ENCODE measurements at places on chromosomes 5 and 9.

- DNase-seq, result no peak
These were observed 153.6 kb downstream of the CRB2 start for GRCh38 chr9:123509646-123510045.

DNA sequence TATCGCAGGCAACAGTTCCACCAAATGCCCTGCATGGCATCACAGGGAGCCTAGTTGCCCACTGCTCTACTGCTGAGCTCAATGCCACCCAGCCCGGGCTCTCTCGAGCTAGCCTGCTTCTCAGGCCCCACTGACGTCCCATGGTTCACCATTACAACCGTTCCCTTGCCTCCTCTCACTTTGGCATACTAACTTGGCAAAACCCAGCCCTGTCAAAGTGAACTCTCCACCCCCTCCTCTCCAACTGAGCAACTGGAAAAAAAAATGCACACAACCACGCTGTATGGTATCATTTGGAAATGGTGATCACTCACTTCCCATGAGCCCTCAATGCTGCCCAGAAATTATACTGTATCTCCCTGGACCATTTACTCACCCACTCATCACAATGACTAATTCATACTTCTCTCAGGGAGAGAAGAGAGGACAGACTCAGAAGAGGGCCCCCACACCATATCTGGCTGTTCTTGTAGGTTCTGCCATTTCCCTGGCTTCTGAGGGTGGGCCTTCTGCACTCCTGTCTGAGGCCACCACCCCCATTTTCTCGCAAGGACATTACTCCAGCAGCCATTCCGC, 51.4 kb upstream of the RARS1 start:
- no peak for DNase-seq

- DNase-seq, result no peak
These were observed 97.4 kb downstream of the HOMER1 start for GRCh38 chr5:79416499-79416898.

DNA sequence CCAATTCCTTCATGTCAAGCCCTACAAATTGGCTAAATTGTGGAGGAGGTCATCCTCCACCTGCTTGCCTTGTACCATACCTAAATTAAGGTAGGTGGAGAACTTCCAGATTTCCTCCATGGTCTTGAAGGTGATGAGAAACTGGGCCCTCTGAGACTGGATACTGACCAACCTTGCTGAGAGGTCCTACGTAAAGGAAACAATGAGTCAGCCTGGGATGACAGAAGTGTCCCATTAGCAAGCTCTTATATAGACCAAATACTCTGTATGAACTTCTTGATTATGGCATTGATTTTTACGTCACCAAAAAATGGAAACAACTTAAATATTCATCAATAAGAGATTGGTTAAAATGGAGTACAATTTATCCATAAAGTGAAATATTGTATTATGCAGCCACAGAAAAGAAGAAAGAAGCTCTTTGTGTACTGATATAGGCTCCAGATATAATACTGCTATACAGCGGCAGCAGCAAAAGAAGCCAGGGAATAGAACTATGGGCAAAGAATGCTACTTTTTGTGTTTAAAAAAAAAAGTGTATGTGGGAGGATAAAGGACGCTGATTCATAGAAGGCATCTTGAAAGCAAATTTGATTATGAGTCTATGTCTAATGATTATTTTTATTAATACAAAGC, 18.3 kb downstream of the SH3TC2 start:
- DNase-seq, result no peak

GRCh38 chr5:160685695-160686094, 166.3 kb downstream of the ATP10B start:
- no peak for DNase-seq

DNA sequence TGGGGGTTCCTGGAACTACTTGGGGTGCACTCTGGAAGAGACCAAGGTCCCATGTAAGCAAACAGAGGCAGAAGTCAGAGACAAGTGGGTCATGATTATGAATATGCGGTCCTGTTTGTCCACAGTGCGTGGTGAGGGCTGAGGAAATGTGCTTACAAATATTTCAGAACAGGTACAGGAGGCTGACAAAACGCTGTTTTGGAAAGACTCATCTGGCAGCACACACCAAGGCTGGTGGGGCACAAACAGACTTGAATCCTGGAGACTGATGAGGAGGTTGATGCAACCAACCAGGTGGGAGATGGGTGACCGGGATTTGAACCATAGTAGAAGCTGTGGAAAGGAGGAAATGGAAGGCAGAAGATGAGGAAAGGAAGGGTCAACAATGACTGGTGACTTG, 83.8 kb downstream of the ADRB2 start:
- DNase-seq, result no peak

DNA sequence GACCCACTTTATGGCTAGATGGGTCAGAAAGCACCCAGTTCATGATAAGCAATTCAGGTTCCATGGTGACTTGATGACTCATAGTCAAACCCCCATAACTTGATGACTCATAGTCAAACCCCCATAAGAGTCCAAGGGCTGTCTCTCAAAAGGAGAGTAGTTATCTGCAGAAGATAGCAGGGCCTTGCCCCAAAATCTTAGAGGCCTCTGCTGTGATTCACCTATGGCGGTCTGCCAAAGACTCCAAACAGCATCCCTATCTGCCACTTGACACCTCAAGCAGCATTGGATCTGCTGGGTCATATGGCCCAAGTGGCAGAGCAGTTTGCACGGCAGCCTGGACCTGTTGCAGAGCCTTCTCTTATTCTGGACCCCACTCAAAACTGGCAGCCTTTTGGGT, 395.2 kb upstream of the KIF2A start:
- no peak for DNase-seq

Measured in pancreas (tissue), 10 donors.